ENCODE measurements at places on chromosomes 4 and X.

GRCh38 chr4:2805712-2806389 is 13.0 kb downstream of the SH3BP2 start:
- DNase-seq: no peak

DNA sequence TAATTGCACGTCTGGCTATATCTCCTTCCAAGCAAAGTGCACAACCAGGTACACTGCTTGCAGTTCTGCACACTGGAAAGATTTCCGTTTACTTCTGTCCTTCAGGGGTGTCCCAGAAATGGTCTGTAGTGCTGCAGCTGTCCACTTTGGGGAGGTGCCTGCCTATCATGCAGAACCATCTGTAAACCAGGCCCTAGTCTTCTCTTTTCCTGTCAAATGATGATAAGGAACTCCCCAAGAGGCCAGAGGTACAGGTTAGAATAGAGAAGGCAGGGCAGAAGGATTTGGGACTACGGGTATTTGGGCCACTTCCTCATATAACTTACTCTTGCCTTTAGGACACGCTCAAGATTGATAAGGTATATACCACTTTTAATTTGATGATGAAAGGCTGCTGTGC is 746.9 kb downstream of the FAT4 start:
- no peak for DNase-seq

DNA sequence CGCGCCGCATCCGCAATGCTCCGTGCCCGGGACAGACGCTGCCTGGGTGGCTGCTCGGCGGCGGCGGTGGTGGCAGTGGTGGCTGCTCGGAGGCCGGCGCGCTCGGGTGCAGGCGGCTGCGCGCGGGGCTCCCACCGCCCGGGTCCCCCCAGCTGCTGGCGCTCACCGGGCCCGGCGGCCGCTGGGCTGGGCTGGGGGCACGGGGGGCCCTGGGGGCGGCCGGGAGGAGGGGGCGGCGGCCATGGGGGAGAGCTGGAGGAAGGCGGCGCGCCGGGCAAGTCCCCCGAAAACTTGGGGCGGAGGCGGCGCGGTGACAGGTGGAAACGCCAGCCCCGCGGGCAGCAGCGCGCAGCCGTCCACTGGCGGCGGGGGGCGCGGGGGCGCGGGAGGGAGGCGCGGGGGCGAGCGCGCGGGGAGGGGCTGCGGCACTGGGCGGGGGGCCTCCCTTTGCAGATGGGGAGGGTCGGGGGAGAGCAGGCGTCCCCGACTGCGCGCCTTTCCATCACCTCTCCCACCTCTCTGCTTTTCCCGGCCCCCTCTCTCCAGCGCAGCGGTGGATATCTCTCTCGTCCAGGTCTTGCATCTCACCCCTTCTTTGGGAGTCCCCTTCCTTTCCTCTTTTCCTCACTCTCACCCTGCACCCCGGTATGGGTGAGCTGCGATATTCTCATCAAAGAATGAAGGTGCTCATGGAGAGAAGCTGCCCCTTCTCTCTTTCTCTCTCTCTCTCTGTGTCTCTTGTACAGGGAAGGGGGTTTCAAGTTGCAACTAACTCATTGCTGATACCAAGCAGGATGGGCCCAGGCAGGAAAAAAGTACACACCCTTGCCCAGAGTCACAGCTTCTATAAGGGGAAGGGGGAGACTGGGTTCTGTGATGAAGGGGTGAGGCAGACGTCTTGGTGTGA is 83.7 kb upstream of the DHRSX start:
- DNase-seq: no peak

GRCh38 chrX:50375481-50376267 is 95.0 kb downstream of the DGKK start:
- DNase-seq: no peak

GRCh38 chr4:110361921-110362320 is 114.0 kb upstream of the ENPEP start:
- DNase-seq: no peak
